Caco-2 (cell line): ENCODE measurements at places on chromosomes 6 and 20.

- DNase-seq: no peak
These were observed 23.1 kb upstream of the FBXO9 start for GRCh38 chr6:53042112-53042511.

- no peak for DNase-seq
These were observed 15.7 kb downstream of the ADISSP start for GRCh38 chr20:3751675-3752385.

GRCh38 chr20:52675375-52675774 lies 296.8 kb upstream of the TSHZ2 start:
- DNase-seq: no peak

- DNase-seq: no peak
These were observed 38.9 kb upstream of the PMEPA1 start for GRCh38 chr20:57748601-57749130.

DNA sequence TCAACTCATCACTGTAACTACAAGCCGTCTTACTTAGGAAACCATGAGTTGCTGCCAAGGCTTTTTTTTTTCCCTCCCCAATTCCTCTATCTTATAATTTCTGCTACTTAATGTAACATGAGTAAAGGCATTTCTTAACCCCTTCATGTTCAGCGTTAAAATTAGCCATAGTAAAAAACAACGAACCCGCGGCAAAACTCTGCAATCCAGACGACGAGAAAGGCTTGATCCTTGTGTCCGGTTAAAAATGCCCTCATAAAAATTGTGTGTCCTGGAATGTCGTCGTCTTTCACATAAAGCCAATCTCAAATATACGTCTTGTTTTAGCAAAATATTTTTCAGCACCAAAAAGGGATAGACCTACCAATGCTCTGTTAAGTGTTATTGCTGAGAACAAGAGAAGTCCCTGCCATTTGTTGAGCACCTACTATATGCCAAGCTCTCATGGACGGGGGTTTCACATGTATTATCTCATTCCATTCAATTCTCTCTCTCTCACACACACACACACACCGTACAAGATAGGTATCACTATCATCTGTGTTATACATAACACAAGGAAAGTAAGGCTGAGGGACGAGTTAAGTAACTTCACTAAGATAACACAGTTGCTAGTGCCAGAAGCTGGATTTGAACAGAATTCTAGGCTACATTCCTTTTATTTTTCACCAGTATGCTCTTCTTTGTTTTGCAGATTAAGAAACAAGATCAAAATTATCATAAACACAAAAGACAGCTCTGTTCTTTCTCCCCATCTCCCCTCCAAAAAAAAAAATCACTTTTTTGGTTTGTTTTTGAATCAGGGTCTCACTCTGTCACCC lies 683 bp upstream of the ARHGAP18 start:
- DNase-seq: no peak

DNA sequence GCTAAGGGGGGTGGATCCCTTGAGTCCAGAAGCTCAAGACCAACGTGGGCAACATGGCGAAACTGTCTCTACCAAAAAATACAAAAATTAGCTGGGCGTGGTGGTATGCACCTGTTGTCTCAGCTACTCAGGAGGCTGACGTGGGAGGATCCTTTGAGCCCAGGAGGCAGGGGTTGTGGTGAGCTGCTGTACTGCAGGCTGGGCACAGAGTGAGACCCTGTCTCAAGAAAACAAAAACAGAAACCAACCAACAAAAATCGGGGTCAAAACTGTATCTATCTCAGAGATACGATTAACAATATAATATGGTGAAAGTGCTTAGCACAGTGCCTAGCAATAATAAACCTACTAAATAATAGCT lies 20.7 kb upstream of the BCAS1 start:
- DNase-seq: no peak
